ENCODE measurements at places on chromosomes 3 and 15.

GRCh38 chr15:41944313-41944940, 27.9 kb downstream of the EHD4 start:
- no peak for DNase-seq

- DNase-seq = no peak
These were observed 102.2 kb downstream of the DAPK2 start for GRCh38 chr15:63943829-63944680.

- DNase-seq = no peak
These were observed 268.7 kb upstream of the ARL6 start for GRCh38 chr3:97495896-97496295.

DNA sequence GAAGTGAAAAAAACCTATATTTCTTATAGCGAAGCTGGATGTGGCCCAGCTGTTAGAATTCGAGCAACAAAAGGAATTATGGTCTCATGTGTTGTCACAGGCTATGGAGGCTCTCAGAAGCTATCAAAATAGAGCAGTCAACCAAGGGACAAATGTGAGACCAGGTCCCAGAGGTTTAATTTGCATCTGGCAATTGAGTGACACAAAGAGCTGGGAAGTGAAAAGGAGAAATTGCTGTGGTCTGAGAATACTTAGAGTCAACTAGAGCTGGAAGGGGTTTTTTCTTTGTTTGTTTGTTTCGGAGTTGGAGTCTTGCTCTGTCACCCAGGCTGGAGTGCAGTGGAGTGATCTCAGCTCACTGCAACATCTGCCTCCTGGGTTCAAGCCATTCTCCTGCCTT, 61.3 kb upstream of the SMAD3 start:
- no peak for DNase-seq

GRCh38 chr3:9088441-9089353, 125.4 kb upstream of the RAD18 start:
- no peak for DNase-seq
